ENCODE measurements at places on chromosomes 12 and 14.

DNA sequence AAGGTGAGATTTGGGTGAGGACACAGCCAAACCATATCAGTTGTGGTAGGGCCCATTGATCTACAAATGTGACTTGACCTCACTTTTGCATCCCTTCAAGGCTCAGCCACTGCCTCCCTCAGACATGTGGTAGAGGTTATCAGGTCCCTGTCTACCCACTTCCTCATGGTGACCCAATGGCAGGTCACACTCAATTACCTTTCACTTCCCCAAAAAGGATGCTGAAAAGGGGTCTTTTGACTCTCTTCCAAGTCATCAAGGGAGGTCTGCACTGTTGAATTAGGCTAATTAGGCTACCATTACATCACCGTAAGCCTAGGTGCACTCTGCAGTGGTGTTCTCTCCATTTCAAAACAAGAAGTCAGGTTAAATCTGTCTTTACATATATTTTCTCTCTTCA, 22.6 kb upstream of the DRAM1 start:
- DNase-seq = no peak

DNA sequence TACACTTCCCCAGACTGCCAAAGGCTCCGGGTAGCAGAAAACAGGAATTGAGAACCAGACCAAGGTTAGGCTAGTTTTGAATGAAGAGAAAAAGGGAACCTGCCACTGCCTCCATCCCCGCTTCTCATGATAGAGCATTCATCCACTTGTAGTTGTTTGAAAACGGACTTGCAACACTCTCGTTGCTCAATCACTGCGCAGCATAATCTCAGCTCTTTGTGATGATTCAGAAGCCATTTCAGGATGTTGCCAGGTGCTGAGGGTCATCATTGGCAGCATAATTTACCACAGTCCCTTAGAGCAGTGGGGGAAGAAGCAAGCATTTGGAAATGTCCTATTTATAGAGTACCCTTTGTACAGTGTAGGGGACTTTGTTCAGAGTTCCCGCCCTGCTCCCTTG, 25.6 kb downstream of the KCNK13 start:
- DNase-seq = no peak

GRCh38 chr14:100640471-100641273, 53.5 kb upstream of the BEGAIN start:
- DNase-seq = peak; percentile 89

- no peak for DNase-seq
Observed at GRCh38 chr14:39609119-39609518, 176.9 kb upstream of the FBXO33 start.

GRCh38 chr14:34220921-34221320, 241.1 kb downstream of the SPTSSA start:
- DNase-seq = peak; percentile 34

- DNase-seq = no peak
Observed at GRCh38 chr14:66398437-66398836, 87.7 kb upstream of the CCDC196 start.

DNA sequence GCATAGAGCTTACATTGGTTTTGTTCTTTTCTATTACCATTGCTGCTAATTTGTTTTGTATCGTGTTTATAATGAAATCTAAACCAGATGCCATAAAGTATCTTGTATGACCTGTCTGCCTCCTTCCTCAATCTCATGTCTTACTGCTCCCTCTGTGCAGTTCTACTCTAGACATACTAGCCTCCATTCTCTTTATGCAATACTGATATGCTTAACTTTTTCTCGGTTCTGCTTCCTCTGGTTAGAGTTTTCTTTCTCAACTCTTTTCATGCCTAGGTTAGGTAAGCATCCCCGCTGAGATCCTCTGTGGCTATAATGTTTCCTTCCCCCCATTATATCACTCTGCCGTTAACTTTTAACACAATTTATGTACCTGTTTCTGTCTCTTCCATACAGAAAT, 852.3 kb downstream of the TRHDE start:
- DNase-seq = no peak

GRCh38 chr14:103121846-103122584, 1.2 kb upstream of the TNFAIP2 start:
- no peak for DNase-seq

DNA sequence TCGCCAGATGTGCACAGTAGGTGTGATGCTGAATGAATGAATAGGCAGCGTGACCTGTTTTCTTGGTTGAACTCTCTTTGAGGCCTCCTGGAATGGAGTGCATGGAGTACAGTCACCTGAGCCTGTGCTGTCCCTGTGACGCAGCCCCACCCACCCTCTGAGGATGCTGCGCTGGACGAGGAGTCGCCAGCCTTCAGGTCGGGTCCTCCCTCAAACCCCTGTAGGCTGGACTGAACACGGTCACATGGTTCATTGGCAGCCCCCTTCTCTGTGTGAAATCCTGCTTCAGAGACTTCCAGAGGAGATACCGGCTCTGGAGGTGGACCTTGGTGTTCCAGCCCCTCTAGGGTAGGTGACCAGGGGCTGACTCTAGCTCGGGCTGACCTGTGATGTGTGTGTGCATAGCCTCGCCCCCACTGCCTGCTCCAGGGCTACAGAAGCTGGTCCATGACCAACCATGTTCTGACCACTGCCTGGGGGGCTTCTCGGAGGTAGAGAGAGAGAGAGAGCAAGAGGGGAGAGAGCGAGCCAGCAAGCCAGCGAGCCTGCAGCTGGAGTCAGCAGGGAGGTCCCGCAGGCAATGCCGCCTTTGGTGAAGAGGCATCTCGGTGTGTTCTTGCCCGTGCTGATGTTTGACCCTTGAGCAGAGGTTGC, 158.0 kb upstream of the RTL1 start:
- no peak for DNase-seq

DNA sequence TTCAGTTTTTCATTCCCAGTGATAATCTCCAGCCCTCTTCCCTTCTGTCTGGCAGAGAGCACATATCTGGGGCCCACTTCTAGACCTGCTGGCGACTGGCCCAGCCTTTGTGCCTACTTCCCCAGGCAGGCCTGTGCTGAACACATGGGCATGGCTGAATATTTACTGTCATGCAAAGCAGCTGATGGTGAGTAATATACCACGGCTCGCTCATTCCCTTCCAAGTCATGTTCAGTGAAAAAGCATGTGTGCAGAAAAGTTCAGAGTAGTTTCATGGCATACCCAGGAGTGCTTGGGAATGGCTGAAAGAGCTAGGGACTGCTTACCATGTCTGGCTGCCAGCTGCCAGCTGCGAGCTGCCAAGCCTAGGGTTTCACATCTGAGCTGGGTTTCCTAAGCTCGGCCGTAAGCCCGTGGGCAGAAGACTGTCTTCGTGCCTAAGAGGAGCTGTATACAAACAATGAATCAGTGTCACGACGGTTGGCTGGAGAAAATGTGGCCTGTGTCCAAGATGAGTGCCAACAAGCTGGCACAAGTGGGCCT, 179.9 kb upstream of the PELI2 start:
- no peak for DNase-seq

GRCh38 chr12:26748741-26749431, 84.1 kb downstream of the ITPR2 start:
- DNase-seq = no peak

GRCh38 chr14:74599321-74599761, 12.7 kb downstream of the LTBP2 start:
- no peak for DNase-seq
